SJCRH30 (cell line): ENCODE measurements at places on chromosomes 2 and 18.

DNA sequence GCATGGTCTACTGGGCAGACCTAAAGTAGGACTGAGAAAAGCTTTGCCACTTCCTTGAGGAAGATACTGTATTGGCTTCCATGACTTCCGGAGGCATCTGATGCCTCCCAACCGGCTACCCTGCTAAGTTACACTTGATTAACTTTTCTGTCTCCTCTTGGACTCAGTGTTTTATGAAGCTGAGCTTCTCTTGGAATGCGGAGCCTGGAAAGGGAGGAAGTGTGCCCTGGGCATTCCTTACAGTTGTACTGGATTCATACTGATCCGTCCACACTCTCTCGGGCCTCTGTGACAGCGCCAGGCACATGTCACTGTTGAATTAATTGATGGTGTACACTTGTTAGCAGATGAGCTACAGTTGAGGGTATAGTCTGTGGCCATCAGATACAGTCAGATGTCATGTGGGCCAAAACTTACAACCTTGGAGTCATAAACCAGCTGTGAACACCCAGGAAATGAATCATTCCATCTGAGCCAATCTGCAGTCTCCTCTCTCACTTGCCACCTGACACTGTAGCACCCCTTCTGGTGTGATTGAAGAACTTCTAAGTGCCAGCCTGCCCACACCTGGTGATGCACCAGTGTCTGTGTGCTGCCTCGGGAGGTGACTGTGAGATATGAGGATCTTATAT is 122.5 kb downstream of the FHOD3 start:
- no peak for DNase-seq

DNA sequence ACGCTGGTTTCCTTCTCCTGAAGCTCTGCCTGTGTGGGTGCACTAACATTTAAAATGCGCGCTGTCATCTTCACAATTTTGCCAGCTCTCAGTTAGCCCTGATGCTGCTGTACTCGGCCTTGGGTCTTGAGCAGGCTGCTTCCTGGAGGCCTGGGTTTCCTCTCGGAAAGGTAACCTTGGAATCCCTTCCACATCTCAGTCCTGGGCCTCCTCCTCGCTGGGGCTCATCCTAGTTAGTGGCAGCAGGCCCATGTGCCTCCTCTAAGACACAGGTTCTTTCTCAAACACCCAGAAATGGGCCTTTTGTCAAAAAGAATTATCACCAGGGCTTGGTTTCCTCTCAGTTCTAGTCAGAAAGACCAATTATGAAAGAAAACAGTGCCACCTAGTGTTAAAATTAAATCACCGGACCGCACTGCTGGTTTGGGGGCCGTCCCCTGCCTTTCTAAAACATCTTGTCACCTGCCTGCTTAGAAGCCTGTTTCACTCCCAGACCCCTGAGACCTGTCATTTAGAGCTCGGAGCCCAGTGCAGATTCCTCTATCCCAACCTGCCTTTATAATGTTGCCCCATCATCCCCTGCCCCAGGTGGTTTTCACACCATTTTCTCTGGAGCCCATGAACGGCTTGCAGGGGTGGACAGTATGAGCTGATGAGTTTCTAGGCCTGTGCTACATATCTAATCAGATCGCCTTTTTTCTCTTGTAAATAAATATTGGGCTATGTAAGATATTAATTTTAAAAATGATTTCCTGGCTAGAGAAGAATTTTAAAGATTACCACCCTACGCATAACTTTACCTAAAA is 42.4 kb downstream of the HK2 start:
- peak; percentile 18 for DNase-seq

DNA sequence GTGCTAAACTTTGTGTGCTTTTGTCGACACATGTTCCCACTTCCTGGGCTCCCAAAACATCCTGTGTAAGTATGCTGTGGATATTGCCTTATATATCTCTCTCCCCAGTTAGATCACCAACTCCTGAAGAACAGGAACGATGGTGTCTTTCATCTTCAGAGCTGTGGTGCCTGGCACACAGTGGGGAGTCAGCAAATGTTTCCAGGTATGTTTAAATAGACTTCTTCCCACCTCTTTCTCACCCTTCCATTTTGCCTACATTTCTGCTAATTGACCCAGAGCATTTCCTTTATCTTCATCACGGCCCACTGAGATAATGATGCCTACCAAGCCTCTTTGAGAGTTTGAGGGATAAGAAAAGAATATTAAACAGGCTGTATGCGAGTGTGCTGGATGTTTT is 60.7 kb downstream of the RND3 start:
- DNase-seq = no peak

DNA sequence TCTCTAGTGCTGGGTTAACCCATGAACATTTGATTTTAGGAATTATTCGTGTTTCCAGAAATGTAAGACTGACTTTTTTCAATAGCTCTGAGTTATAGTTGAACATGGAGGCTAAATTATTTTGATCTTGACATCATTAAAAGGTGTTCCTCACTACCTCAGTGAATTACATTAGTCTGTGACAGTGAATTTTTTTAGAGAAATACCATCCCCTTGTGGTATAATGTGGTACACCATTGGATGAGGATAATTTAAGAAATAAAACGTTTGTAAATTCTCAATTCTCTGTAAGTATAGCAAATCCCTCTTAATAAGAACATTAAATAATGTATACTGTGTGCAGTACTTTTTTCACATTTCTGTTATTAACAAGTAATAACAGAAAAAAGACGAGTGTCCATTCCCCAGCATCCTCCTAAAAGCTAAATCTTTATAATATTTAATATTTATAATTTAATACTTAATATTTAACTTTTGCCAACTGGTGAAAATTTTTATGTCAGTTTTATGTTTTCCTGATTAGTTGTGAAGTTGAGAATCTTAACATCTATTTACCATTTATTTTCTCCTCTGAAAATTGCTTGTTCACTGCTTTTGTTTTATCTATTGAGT is 70.3 kb upstream of the CWC22 start:
- DNase-seq = no peak

- no peak for DNase-seq
Observed at GRCh38 chr2:60033325-60033724, 520.1 kb downstream of the BCL11A start.

DNA sequence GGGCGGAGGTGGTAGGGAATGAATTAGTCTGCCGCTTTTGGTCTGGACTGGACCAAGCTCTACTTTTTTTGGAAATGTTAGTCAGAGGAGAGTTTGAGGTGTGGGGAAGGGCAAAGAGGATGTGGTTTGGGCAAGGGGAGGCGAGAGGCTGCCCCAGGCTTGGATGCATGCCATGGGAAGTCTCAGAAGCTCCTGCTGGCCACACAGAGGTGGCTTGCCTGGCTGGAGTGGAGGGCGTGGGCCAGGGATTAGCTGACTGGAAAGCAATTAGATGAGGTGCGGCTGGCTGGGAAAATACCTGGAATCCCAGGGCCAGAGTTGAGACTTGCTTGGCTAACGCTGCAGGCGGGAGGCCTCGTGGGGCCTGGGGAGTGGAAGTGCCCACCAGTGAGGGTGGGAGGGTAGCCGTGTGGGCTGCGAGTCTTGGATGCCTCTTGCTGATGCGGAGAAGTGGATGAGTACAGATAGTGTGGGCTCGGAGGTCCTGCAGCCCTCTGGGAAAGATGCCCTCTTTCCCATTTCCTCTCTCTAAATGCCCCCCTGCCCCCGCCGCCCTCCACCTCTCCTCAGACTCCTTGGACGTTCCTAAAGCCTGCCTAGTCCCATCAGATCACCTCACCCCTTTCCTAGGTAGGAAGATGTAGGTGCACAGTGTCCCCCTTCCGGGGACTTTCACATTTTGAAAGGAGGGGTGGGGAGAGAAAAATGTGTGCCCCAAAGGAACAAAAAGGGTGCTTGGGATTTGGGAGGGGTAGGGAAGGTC is 117.6 kb downstream of the SMAD7 start:
- DNase-seq = peak; percentile 67

GRCh38 chr2:217739741-217740140 is 263.1 kb downstream of the TNS1 start:
- DNase-seq = no peak

- DNase-seq = no peak
Observed at GRCh38 chr2:146131785-146132184, 1611.9 kb upstream of the ZEB2 start.

DNA sequence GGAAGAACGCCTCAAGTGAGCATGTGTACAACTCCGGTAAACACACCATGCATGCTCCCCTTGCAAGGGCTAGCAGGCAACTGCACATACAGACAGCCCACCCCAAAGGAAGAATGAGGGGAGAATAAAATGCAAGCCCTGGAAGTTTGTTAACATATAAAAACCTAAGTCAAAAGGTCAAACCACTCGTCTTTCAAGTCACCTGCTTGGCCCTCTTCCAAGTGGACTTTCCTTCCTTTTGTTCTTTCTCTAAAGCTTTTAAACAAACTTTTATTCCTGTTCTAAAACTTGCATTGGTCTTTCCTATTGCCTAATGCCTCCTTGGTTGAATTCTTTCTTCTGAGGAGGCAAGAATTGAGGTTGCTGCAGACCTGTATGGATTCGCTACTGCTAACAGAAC is 5.2 kb upstream of the RPIA start:
- no peak for DNase-seq

- no peak for DNase-seq
Observed at GRCh38 chr2:204018717-204019116, 82.2 kb downstream of the ICOS start.

- no peak for DNase-seq
Observed at GRCh38 chr18:55064073-55064472, 104.8 kb upstream of the CCDC68 start.

- no peak for DNase-seq
Observed at GRCh38 chr2:186183406-186183805, 302.7 kb upstream of the ZC3H15 start.

- DNase-seq = no peak
Observed at GRCh38 chr2:32904074-32904473, 42.7 kb upstream of the LTBP1 start.

GRCh38 chr2:104468846-104469245 is 385.1 kb upstream of the POU3F3 start:
- DNase-seq = no peak

GRCh38 chr18:62312851-62313250 is 12.3 kb upstream of the TNFRSF11A start:
- DNase-seq = no peak

- DNase-seq = no peak
Observed at GRCh38 chr2:214232271-214232670, 178.6 kb upstream of the VWC2L start.

- peak; percentile 52 for DNase-seq
Observed at GRCh38 chr2:27627963-27628766, 647 bp downstream of the CCDC121 start.

GRCh38 chr18:12048010-12048826 is 45.4 kb upstream of the ANKRD62 start:
- no peak for DNase-seq

DNA sequence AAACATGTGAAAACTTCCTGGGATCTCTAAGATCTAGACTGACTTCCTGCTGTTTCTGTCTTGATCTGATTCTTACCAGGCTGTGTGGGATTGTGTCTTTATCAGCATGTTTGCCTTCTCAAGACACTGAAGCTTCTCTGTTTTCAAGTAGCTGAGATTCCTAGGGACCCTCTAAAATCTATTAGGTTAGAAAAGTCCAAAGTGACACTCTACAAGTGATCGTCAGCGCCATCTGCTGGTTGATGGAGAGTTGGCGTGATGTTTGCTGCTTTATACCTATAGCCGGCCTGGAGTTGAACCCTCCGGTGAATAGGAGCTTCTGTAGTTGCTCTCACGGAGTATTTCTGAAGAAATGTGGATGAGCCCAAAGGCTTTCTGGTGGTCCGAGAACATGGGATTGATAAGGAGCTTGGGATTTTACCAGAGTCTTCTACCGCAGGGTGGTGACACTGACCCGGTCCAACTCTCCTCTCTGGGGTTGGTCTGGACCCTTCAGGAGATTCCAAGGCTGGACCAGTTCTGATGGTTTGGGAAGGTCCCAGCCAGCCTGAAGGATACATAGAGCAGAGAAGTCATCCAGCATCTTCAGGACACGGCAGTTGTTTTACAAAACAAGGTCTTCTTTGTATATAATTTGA is 96.0 kb upstream of the TTC39C start:
- peak; percentile 54 for DNase-seq

GRCh38 chr2:241034490-241035141 is 36.2 kb downstream of the SNED1 start:
- DNase-seq = no peak

GRCh38 chr2:23505984-23506380 is 121.0 kb downstream of the KLHL29 start:
- DNase-seq = no peak

GRCh38 chr2:144493027-144493809 is 26.7 kb downstream of the ZEB2 start:
- no peak for DNase-seq

DNA sequence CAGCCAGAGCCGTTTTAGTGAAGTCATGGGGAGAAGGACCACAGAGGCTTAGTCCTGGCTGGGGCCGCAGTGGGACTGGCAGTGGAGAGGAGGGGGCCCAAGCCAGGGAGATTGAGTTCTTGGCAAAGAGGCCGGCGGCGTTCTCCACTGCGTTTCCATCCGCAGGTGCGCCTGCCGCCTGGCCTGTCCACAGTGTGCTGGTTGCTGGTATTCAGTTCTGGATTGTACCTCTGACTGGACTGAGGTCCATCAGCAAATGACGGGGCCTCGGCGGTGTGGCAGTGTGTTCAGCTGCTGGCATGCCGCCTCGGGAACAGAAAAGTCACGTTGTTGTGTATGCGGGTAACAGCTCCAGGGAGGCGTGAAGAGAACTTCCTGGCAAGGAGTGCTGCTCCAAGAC is 36.8 kb downstream of the LRRFIP1 start:
- no peak for DNase-seq

GRCh38 chr2:152890736-152891135 is 172.3 kb downstream of the ARL6IP6 start:
- DNase-seq = no peak

- DNase-seq = no peak
Observed at GRCh38 chr2:61582165-61582564, 44.0 kb upstream of the XPO1 start.

DNA sequence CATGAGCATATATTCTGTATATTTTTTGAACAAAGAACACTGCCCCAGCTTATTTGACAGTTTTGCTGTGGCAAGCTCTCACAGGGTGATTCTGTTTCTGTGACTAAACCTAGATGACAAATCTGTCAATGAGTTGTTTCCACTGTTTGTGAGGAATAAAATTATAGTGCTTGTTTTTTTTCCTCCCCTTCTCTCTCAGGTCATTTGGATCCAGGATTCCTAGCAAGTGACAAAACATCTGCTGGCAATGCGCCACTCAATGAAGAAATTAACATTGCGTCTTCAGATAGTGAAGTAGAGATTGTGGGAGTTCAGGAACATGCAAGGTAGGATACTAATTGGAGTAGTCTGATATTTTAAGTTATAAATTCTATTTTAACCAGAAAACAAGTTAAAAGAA is 149.3 kb downstream of the HAUS1 start:
- no peak for DNase-seq

- DNase-seq = peak; percentile 96
Observed at GRCh38 chr2:217277646-217278398, 418.0 kb upstream of the TNP1 start.
